ENCODE measurements at places on chromosomes 7 and 10. TPM values are rescaled to one million over a fixed set of nuclear protein-coding genes. Genes with fewer than 3 reads are reported as not detected.

CLDN3 gene
- total RNA-seq: not detected

PLXDC2 gene
- total RNA-seq: 11.2 TPM

H2BK1 gene
- not detected for total RNA-seq

IRF5 gene
- not detected for total RNA-seq

TMEM139 gene
- total RNA-seq: not detected

CRYGN gene
- 0.16 TPM for total RNA-seq

OR6V1 gene
- not detected for total RNA-seq

RADIL gene
- 0.25 TPM for total RNA-seq

CALY gene
- not detected for total RNA-seq

FAM171A1 gene
- 43.6 TPM for total RNA-seq

CTTNBP2 gene
- 3.9 TPM for total RNA-seq

SPDYE9 gene
- total RNA-seq: 0.08 TPM

CACNA2D1 gene
- 46.0 TPM for total RNA-seq

AMZ1 gene
- total RNA-seq: 0.25 TPM

PKD2L1 gene
- not detected for total RNA-seq

ANKRD30A gene
- total RNA-seq: not detected

CPA1 gene
- total RNA-seq: 0.45 TPM

HOXA1 gene
- total RNA-seq: 0.72 TPM

PLXNA4 gene
- 3.0 TPM for total RNA-seq

FGFR2 gene
- total RNA-seq: not detected

CHN2 gene
- 0.81 TPM for total RNA-seq

IKZF1 gene
- total RNA-seq: not detected

PTF1A gene
- not detected for total RNA-seq

LRRD1 gene
- 0.41 TPM for total RNA-seq

PSPH gene
- total RNA-seq: 84.3 TPM

CALHM1 gene
- total RNA-seq: not detected

EBLN1 gene
- total RNA-seq: not detected

SLC16A9 gene
- total RNA-seq: 0.25 TPM

LIPN gene
- not detected for total RNA-seq

COL17A1 gene
- total RNA-seq: 2.3 TPM

TSPAN33 gene
- total RNA-seq: not detected

SGCE gene
- 77.4 TPM for total RNA-seq

PTPRN2 gene
- total RNA-seq: 2.5 TPM

ASB15 gene
- total RNA-seq: not detected

SLC29A3 gene
- total RNA-seq: 1.2 TPM

SEC61G gene
- total RNA-seq: 764 TPM

UPK3BL1 gene
- 3.2 TPM for total RNA-seq

OR9A2 gene
- not detected for total RNA-seq

CACNB2 gene
- total RNA-seq: 2.1 TPM

GRM3 gene
- not detected for total RNA-seq
